ENCODE measurements at places on chromosomes 2 and 18.

- DNase-seq, result no peak
Measured at GRCh38 chr2:160368988-160369930, 124.3 kb downstream of the RBMS1 start.

- no peak for DNase-seq
Measured at GRCh38 chr2:51976623-51977022, 944.7 kb upstream of the NRXN1 start.

- peak; percentile 81 for DNase-seq
Measured at GRCh38 chr2:43086451-43087221, 139.8 kb downstream of the ZFP36L2 start.

DNA sequence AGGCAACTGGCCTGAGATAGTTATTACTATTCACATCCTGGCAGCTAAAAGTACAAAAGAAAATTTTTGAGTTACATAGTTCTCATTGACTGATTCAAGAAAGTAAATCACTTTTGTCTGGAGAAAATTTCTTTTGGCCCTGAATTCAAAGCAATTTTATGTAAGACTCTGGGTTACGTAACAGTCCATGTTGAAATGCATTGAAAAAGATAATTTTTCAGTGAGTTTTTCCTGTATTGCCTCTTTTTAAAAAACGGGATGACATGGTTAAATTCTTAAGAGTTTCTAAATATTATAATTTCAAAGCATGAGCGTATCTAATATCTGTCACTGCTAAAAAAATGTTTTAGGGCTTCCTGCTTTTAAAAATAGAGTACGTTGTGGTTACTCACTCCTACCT is 72.7 kb downstream of the ANKRD12 start:
- no peak for DNase-seq

DNA sequence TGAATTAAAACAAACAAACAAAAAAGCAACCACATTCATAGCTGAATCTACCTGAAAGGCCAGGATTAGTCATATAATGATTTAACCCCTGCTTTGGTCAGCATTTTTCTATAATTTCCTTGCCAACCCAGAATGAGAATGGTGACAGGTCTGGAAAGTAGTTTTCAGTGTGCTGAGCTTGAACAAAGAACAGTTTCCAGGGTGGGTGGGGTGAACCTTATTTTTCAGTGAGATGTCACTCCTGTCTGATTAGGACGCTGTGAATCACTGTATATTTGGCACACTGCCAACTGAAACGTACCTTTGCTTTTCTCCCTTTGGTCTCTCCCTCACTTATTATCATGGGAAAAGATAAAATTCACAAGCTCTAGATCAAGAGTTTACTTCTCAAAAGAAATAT is 35.0 kb upstream of the DSC1 start:
- DNase-seq, result no peak

GRCh38 chr18:57197261-57197660 is 50.4 kb downstream of the BOD1L2 start:
- no peak for DNase-seq

DNA sequence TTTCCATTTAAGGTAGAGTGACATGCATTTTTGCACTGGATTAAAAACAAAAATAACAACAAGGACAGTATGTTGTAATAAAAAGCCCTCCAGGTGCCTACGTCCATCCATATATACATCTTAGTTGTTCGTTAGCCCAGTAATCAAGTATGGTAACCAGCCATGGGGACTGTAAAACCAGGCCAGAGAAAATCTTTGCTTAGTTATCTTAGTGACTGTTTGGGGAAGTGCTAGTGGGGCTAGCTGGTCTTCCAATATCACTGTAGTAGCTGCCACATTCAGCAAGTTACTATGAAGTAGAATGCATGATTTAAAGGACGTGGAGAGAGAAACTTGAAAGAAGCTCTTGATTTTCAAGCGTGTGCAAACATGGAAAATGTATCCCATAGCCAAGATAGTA is 95.9 kb upstream of the STON1 start:
- DNase-seq, result no peak

GRCh38 chr2:43766006-43766405 is 7.8 kb upstream of the DYNC2LI1 start:
- DNase-seq, result no peak

GRCh38 chr2:21754164-21754788 is 630.5 kb downstream of the TDRD15 start:
- no peak for DNase-seq

DNA sequence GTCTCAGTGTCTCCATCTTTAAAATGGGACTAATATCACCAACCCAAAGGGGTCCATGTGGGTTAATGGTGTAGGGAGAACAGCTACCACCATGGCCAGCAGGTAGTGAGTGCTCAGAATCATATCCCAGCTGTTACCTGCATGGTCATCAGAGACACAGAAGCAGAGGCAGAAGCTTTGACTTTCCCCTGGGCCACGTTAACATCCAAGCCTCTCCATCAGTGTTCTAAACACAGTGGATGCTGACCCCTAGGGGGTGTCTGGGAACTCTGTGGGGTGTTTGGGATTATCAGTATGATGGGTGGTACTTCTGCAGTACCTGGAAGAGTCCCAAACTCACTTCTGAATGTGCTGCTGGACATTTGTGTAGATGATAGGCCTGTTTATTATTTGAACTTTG is 93.6 kb downstream of the GYPC start:
- DNase-seq, result no peak

GRCh38 chr2:3432693-3433338 is 53.3 kb downstream of the TRAPPC12 start:
- no peak for DNase-seq

- no peak for DNase-seq
Measured at GRCh38 chr18:59954755-59955156, 55.0 kb downstream of the PMAIP1 start.

DNA sequence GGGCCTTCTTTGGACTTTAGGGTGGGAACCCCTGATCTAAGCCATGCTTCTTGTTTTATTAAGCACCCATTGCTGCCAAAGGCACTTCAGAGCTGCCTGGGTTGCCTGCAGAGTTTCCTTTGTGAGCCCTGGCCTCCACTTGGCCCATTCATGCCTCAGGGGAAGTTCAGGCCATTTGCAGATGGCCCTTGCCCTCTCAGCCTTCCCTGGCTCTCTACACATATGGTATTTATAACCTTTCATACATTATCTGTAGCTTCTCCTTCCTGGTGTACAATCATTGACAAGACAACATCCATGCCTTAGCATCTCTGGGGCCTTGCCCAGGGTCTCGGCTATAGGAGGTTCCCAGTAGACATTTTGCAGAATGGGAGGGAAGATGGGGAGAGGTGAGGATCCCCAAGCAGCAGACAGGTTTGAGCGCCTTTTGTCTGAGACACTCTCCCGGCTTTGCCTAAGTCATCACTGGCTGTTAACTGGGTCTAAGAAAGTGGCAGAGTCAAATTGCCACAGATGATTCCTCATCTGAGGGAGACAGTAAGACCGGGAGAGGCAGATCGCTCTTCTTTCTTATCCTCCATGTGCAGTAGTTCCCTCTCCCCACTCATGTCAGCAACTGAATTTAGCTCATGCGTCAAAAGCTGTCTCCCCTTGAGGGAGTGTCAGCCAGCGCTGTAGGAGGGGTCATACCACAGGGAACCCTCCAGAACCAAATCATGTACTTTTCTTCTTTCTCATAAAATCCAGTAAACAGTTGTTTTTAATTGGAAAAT is 2.7 kb downstream of the EHD3 start:
- DNase-seq, result peak; percentile 66

DNA sequence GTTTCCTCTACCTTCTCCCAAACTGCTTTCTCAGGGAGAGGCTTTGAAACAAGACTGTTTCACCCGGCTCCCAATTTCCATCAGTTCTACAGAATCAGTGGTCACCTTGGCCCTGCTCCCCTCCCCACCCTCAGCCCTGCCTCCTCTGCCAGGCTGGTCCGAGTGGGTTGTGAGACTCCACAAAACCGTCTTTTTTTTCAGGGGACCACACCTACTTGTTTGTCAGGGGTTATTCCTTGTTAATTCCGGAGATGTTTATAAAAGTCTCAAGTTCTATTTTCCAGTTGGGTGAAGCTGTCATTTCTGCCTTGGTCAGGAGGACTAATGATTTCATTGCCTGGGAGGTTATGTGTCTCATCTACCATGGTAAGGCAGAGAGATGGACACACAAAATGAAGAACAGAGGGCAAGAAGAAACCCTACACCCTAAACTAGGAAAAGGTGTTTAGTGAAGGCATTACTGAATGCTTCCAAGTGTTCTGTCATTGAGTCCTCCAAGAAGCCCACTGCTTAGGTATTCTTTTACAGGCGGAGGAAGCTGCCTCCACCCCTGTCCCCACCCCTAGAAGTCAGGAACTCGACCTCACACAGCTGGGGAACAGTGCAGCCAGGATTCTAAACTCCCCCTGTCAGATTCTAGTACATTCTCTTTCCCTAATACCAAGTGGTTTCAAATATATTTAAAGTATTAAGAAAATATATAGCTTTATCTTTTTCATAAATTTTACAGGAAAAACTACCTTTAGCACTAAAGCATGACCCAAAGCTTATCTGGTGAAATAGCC is 46.3 kb downstream of the COPS8 start:
- no peak for DNase-seq

- no peak for DNase-seq
Measured at GRCh38 chr18:57561261-57561660, 25.2 kb downstream of the FECH start.

GRCh38 chr18:75111760-75112159 is 97.2 kb downstream of the PTGR3 start:
- DNase-seq, result no peak

- DNase-seq, result no peak
Measured at GRCh38 chr2:148244593-148245292, 223.9 kb downstream of the MBD5 start.

DNA sequence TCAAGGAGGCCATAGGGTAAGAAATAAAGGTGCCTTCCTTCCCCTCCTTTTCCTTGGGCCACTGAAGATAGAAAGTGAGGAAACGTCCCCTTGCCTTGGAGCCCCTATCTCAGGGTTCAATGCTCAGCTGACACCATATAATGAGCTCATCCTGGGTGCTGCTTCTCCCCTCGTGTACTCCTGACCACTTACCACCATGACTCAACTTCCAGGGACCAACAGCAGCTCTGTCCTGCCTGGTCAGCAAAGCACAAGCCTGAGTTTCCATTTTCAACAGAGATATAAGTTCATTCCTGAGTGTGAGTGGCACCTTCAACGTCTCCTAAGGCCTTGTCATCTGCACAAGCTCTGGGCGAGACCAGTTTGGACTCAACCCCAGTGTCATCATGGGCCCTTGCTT is 151.2 kb downstream of the CAPN13 start:
- DNase-seq, result no peak

- no peak for DNase-seq
Measured at GRCh38 chr2:48412443-48413250, 117.3 kb upstream of the STON1 start.

- no peak for DNase-seq
Measured at GRCh38 chr2:138244501-138244925, 257.1 kb upstream of the SPOPL start.

DNA sequence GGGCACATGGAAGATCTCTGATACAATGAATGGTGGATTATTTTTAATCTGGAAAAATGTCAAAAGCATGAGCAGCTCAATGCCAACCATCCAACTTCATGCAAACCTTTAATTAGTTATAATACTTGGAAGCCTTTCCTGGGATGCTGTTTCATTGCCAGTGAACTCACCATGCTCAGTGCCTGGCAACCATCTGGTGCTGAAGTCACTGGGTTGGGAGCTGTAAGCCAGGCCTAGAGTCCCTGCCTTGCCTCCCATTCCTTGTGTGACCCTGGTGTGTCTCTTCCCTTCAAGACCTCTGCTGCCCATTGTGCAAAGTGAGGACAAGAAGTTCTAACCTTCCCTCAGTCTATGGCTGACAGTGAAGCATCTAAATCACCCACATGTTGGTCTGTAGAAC is 458.7 kb downstream of the RNF144A start:
- no peak for DNase-seq

DNA sequence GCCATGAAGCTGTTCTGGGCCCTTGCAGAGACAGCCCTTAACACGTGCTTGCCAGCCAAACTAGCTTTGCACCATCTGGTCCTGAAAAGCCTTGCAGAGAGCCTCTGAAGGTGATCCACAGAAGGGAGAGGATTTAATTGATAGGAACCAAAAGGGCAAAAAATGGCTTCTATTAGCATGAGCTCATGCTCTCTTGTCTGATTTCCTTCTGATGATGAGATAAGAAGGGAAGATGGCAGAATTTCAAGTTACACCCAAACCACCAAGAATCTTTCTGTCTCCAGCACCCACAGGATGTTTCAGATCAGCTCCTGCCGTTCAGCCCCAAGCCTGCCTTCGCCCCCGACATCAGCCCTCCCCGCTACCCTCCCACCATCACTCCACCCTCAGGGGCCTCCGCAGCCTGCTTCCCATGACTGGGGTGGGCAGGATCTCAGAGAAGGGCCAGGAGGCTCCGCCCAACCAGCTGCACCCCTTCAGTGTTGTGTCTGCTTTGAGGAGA is 23.4 kb upstream of the GLI2 start:
- no peak for DNase-seq

DNA sequence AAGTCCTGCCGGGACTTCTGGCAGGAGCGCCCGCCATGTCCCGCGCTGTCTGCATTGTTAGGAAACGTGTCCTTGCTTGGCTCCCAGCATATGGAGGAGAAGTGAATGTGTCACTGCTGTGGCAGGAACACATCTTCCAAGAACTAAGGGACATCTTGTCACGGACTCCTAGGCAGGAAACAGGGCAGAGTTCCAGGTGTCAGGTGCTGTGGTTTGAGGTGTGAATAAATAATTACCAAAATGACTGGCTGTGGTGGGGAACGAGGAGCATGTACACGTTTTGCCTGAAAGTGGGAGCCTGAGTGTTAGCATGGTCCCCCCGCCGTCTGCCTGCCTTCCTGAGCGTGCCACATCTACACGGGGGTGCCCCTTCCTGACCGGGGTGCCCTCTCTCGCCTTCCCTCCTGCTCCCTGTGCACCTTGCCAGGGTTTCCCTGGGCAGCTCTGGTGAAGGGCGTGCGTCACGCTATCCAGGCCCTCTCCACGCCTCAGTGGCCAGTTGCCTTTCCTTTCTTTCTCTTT is 237.5 kb downstream of the LDLRAD4 start:
- DNase-seq, result no peak

- no peak for DNase-seq
Measured at GRCh38 chr2:150258781-150259307, 228.6 kb downstream of the RND3 start.

DNA sequence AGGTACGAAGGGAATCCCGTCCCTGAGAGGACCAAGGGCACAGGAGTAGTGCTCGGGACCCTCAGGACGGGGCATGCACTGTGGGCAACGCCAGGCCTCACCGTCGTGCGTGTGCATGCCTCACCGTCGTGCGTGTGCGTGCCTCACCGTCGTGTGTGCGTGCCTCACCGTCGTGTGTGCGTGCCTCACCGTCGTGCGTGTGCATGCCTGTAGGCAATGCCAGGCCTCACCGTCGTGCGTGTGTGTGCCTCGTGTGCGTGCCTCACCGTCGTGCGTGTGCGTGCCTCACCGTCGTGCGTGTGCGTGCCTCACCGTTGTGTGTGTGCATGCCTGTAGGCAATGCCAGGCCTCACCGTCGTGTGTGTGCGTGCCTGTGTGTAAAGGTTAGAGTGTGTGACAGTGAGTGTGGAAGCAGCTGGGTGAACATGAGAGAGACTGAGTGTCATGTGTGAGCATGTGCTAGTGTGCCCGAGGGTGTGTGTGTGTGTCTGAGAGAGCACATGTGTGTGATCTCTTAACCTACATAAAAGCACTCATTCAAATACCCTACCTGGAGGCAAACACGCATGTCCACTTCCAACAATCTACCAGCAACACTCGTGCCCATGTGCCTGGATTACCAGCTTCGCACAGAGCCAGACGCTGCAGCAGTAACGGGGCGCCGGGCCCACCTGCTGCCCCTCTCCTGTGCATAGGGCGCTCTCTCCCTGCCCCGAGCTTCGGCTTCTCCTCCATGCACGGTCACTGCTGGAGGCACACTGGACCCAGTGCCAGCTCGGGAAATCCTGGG is 36.3 kb downstream of the ZNF516 start:
- no peak for DNase-seq

All from cardiac septum (tissue), 1 donor.